Right atrium auricular region (tissue), 2 donors: ENCODE measurements at places on chromosomes 1 and 21. TPM values are rescaled to one million over a fixed set of nuclear protein-coding genes. Genes with fewer than 3 reads are reported as not detected.

Gene GTF2B
- 19.9 TPM for total RNA-seq

Gene AIRE
- total RNA-seq, result not detected

- no peak overlapping the region for H3K27ac ChIP-seq
- H3K4me1 ChIP-seq, result no peaks in the 10 kb centered on the region
- no peaks in the 10 kb centered on the region for H3K36me3 ChIP-seq
- H3K4me3 ChIP-seq, result no peak overlapping the region
Measured at GRCh38 chr1:36625253-36625934, 142.7 kb upstream of the CSF3R start.

DNA sequence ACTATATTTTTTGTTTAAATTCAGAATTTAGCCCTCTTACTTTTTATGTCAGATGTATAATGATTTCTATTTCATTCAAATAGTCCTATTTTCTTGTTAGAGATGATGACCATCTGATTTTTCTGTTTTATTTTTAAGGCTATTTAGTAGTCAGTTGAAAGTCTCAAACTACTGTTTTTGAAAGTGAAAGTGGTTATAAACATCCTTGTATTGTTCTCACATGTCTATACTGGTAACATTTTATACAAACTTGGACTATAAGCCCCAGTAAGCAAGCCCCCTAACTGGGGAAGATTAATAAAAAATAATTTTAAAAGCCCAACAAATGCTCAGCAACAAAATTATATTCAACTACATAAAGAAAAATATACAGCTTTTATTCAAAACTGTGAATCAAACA lies 271.3 kb upstream of the RGS18 start:
- no peak overlapping the region for H3K27ac ChIP-seq
- H3K36me3 ChIP-seq, result no peaks in the 10 kb centered on the region
- no peaks in the 10 kb centered on the region for H3K27me3 ChIP-seq
- no peak for DNase-seq
- H3K4me3 ChIP-seq, result no peak overlapping the region

DNA sequence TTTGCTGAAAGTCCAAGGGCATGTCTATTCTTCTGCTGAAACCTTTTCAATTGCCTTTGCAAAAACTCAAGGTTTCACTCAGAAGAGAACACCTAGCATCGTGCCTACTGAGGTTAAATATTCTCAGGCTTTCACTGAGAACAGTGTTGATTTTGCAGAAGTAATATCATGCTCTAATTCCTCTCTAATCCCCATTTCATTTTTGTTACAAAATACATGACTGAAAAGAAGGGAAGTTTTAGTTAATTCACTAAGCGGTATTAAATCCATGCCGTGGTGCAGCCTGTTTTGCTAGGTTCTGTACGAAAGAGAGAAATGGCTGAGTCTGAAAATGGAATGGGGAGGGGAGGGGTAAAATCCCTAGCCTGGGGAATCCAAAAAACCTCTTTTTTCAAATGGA lies 163.2 kb upstream of the CAMK1G start:
- H3K4me3 ChIP-seq, result no peak overlapping the region
- H3K36me3 ChIP-seq, result no peaks in the 10 kb centered on the region
- no peak overlapping the region for H3K27ac ChIP-seq
- no peaks in the 10 kb centered on the region for H3K27me3 ChIP-seq
- no peak for DNase-seq

Gene SYDE2
- total RNA-seq, result 21.8 TPM

GRCh38 chr1:209433649-209434031 lies 149.9 kb upstream of the CAMK1G start:
- no peak for DNase-seq
- no peaks in the 10 kb centered on the region for H3K36me3 ChIP-seq
- no peak overlapping the region for H3K27ac ChIP-seq
- no peaks in the 10 kb centered on the region for H3K27me3 ChIP-seq
- H3K4me1 ChIP-seq, result no peaks in the 10 kb centered on the region
- no peak overlapping the region for H3K4me3 ChIP-seq

DNA sequence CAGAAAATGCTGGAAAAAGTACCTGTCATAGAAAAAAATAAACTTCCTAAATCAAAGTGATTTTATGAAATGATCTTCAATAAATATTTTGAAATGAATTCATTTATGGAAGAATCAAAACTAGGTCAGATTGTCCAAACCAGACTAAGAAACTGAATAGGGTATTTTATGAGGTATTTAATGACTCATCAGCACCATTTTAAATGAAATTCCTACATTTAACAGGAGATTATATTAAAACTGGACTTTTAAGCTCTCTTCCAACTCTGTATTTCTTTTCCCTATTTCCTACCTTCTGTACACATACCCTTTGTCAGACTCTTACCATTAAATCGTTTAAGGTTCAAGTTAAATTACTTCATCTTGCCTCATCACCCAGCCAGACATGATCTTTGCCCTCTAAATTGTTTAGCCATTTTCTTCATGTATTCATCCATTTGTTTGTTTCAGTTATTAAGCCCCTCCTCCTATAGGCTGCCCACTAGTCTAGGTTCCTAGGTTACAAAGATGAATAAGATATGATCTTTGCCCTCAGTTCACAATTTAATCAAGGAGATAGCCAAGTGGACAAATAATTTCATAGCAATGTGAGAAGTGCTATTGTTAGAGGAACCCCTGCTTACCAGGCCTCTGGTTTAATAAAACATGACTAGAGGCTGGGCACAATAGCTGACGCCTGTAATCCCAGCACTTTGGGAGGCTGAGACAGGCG lies 25.0 kb downstream of the TATDN3 start:
- H3K27me3 ChIP-seq, result no peaks in the 10 kb centered on the region
- H3K36me3 ChIP-seq, result no peaks in the 10 kb centered on the region
- DNase-seq, result no peak
- no peaks in the 10 kb centered on the region for H3K4me1 ChIP-seq
- no peak overlapping the region for H3K27ac ChIP-seq

DNA sequence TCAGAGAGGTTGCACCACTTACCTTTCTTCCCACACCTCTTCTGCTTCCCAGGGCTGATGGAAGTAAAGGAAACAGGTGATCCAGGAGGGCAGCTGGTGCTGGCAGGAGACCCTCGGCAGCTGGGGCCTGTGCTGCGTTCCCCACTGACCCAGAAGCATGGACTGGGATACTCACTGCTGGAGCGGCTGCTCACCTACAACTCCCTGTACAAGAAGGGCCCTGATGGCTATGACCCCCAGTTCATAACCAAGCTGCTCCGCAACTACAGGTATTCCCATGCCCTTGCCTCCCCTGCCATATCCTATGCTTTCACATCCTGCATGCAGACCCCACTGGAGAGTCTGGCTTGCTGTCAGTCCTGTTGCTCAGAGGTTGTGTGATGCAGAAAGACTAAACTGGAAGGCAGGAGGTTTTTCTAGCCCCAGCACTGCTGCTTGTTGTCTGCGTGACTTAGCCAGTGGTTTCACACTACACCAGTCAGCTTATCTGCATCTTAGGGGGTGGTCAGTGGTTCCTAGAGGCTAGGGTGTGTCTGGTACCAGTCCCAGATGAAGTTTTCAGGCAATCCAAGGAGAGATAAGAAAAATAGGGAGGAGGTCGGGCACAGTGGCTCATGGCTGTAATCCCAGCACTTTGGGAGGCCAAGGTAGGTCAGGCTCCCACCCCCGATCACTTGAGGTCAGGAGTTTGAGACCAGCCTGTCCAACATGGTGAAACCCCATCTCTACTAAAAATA lies 10.2 kb downstream of the RHOC start:
- H3K27me3 ChIP-seq, result no peaks in the 10 kb centered on the region
- no peak overlapping the region for H3K4me3 ChIP-seq
- H3K4me1 ChIP-seq, result no peaks in the 10 kb centered on the region
- DNase-seq, result no peak
- no peak overlapping the region for H3K27ac ChIP-seq

DNA sequence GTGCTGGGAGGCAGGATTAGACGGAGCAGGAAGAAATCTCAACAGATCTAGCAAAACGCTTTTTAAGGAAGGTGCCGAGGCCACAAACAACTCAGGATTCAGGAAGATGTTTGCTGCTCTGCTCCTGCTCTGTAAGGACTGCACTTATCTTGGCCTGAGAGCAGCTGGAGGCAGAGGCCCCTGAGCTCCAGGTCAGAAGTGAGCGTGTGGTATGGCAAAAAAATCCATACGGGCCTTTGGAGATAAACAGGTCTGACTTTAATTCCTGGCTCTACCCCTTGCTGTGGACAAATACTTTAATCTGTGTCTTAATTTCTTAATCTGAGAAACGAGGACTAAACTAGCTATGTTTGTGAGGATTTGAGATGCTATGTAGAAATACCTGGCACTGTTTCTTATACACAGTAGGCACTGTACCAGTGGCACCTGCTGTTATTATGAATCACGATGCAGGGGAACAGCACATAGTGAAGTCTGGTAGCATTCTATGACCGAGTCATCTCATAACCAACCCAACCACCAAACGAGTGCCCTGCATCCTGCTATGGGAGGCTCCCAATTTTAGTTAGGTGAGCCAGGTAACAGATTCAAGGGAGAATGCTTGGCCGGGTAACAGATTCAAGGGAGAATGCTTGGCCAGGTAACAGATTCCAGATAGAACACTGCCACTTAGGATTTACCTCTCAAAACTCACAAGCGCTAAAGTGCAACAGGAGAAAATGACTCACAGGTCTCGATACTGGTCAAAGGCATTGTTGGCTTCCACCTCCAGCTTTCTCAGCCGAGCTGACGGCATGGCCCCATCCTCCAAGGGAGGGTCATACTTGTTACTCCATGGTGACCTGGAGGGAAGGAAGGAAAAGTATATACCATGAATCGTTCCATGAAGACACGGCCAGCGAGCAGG lies 65.9 kb downstream of the SLC66A1 start:
- no peak overlapping the region for H3K27ac ChIP-seq
- peaks cover 38% of the 10 kb centered on the region for H3K36me3 ChIP-seq
- H3K27me3 ChIP-seq, result no peaks in the 10 kb centered on the region
- H3K4me1 ChIP-seq, result no peaks in the 10 kb centered on the region
- no peak overlapping the region for H3K4me3 ChIP-seq

- H3K4me1 ChIP-seq, result no peaks in the 10 kb centered on the region
- DNase-seq, result no peak
- H3K27me3 ChIP-seq, result no peaks in the 10 kb centered on the region
- H3K27ac ChIP-seq, result no peak overlapping the region
- H3K4me3 ChIP-seq, result no peak overlapping the region
- no peaks in the 10 kb centered on the region for H3K36me3 ChIP-seq
Measured at GRCh38 chr1:227869279-227869842, 53.9 kb downstream of the PRSS38 start.

DNA sequence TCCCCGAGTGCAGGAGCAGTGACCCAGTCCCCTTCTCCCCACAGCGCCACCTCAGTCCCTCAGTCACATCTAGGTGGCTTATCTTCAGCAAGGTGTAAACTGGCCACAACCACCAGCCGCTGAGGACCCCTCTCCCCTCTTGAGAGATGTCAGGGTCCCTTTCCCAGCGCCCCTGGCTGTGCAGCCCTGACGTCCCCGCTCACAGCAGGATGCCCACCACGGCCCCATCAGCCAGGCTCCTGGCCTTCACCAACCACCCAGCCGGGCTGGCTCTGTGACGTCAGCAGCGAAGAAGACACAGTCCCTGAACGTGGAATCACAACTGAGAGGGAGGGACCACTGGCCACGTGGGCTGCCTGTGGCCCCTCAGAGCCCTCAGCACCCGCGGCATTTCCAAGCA lies 249.4 kb downstream of the NPHP4 start:
- H3K4me3 ChIP-seq, result no peak overlapping the region
- no peaks in the 10 kb centered on the region for H3K27me3 ChIP-seq
- no peak for DNase-seq
- no peaks in the 10 kb centered on the region for H3K36me3 ChIP-seq
- H3K27ac ChIP-seq, result no peak overlapping the region

DNA sequence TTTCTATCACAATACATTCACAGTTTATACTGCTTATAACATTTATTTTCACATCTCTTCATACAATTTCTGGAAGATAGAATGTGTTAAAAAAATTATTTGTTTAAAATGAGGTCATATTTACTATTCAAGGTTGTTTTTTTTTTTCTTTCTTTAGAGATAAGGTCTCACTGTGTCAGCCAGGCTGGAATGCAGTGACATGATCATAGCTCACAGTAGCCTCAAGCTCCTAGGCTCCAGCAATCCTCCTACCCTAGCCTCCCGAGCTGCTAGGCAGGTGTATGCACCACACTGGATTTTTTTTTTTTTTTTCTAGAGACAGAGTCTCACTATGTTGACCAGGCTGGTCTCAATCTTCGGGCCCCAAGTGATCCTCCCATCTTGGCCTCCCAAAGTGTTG lies 19.0 kb upstream of the RNF11 start:
- no peaks in the 10 kb centered on the region for H3K27me3 ChIP-seq
- no peak overlapping the region for H3K27ac ChIP-seq
- DNase-seq, result no peak
- H3K4me1 ChIP-seq, result no peaks in the 10 kb centered on the region
- no peak overlapping the region for H3K4me3 ChIP-seq

DNA sequence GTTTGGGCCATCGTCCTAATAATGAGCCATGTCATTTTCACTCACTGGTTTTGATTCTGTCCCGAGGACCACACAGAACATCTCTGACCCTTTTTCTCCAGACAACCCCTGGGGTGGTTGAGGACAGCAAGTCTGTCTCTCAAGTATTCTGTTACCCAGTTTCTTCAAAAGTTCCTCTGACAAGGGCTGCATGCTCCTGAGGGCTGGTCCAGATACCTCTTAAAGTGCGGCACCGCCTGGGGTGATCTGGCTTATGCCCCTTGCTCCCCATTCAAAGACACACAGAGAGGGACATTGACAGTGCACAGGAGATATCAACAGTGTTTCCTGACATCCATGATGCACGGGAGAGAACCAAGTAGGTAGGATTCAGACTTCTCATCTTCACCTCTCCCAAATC lies 132.9 kb upstream of the EDN2 start:
- H3K4me3 ChIP-seq, result no peak overlapping the region
- no peaks in the 10 kb centered on the region for H3K36me3 ChIP-seq
- DNase-seq, result no peak
- H3K27me3 ChIP-seq, result no peaks in the 10 kb centered on the region
- H3K4me1 ChIP-seq, result peaks cover 20% of the 10 kb centered on the region

Gene EFNA1
- 41.4 TPM for total RNA-seq

Gene IFI44
- total RNA-seq, result 8.1 TPM

- no peaks in the 10 kb centered on the region for H3K4me1 ChIP-seq
- H3K4me3 ChIP-seq, result no peak overlapping the region
- H3K27me3 ChIP-seq, result no peaks in the 10 kb centered on the region
- no peak for DNase-seq
- no peak overlapping the region for H3K27ac ChIP-seq
Measured at GRCh38 chr1:248183996-248184395, 9.4 kb downstream of the OR2M2 start.

Gene PCSK9
- total RNA-seq, result not detected

DNA sequence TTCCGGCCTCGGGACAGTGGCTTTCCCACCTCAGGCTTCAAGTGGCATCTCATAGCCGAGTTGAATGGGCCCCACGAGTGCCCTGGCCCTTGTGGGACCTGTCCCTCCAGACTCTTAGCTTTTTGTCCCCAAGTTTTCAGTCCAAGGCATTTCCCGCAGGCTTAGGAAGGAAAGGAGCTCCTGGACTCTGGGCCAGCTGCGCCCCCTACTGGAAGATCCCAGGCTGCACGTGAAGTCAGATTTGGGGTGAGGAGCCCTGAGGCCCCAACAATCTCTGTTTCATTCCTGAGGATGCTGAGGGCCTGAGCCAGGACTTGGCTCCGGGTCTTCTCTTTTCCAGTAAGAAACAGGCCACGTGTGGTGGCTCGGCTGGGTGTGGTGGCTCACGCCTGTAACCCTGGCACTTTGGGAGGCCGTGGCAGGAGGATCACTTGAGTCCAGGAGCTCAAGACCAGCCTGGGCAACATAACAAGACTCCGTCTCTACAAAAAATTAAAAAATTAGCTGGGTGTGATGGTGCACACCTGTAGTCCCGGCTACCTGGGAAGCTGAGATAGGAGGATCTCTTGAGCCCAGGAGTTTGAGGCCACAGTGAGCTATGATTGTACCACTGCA lies 67.4 kb downstream of the ARHGEF10L start:
- no peak overlapping the region for H3K4me3 ChIP-seq
- no peaks in the 10 kb centered on the region for H3K27me3 ChIP-seq
- H3K36me3 ChIP-seq, result peaks cover 15% of the 10 kb centered on the region
- no peaks in the 10 kb centered on the region for H3K4me1 ChIP-seq
- peak; percentile 79 for DNase-seq
